ENCODE measurements at places on chromosomes 2 and 18.

GRCh38 chr18:23498877-23499276 is 4.4 kb upstream of the RMC1 start:
- peak; percentile 80 for DNase-seq

- no peak for DNase-seq
Observed at GRCh38 chr18:34867520-34867919, 157.4 kb downstream of the DTNA start.

DNA sequence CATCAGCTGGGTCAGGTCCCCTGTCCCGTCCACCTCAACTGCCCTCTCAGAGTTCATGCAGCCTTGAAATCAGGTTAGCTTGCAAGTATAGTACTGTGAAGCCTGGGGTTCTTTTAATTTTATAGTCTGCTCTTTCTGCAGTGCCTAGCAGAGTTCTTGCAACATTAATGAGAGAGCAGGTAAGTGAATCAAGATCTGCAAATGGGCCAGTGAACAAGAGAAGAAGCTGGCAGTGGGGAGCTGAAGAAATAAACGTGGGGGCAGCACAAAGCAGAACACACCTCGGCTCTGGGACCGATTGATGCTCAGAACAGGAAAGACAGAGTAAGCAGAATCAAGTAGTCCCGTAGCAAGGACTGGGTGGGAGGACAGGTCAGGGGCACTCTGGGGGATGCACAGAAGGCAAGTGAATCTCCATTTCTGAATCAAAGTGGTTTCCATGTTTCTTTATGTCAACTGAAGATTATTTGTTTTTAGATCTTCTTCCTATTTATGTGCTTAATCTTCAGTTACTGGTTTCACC is 675.5 kb downstream of the RNF144A start:
- no peak for DNase-seq

DNA sequence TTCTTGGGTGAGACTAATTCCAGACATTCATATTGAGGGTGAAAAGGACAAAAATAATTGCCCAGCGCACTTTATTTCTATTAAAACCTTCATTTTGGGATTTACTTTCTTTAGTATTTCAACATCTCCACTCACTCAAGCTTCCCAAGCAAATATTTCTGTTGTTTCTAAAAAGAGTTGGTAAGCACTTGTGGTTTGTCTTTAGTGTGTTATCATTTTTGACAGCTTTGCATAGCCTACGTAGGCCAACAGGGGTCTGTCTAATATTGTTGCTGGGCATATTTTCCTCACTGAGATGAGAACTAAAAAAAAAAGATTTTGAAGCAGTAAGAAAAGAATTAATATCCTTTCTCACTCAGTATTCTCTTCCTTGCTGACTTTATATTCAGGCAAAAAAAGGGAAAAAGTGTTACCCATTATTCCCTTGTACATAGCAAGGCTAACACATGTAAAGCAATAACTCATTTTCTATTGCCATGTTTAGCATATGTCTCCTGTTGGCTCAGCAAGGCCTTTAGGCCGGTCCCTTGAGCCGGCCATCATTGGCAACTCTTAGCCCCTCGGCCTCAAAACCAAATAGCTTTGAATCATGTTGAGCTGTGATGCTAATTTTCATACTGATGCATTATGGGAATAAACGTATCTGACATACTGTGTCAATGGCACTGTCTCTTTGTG is 494.2 kb downstream of the ARHGAP15 start:
- DNase-seq = no peak

- no peak for DNase-seq
Observed at GRCh38 chr2:98489486-98489885, 44.8 kb downstream of the INPP4A start.

DNA sequence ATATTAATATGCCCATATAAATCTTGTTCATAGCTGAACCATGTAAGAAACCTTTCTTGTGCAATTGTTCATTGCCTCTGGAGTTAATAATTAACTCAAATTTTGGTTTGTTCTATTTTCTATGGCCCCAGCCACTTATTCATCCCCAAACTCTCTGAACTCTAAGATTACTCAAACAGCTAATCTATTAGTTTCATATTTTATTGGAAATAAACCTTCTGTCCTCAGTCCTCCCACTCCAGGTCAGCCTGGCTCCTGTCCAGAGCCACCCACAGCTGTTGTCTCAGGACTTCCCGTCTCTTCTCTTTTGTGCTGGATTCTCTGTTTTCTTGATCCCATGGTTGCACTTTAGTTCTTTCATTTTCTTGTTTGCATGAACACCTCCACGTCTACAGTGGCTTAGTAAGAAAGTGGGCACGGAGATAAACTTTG is 4.4 kb upstream of the RNF103 start:
- DNase-seq = no peak

DNA sequence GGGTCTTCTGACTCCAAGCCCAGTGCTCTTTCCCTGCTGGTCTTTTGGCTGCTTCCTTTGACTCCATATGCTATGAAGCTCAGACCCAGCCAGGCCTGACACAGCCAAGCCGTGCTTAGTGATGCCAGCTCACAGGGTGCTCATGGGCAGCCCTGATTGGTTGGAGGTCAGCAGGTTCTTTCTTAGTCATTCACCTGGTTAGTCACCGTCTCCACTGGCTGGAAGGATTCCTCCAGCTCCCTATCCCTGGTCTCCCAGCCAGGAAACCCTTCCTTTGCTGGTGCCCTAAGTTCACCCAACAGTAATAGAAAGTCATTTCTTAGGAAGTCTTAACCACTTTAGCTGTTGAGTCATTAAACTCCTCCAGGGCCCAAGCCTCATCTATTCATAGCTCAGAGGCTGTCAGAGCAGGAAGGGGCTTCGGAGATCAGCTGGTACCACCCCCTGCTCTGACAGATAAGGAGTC is 3.9 kb downstream of the KCNK3 start:
- no peak for DNase-seq

DNA sequence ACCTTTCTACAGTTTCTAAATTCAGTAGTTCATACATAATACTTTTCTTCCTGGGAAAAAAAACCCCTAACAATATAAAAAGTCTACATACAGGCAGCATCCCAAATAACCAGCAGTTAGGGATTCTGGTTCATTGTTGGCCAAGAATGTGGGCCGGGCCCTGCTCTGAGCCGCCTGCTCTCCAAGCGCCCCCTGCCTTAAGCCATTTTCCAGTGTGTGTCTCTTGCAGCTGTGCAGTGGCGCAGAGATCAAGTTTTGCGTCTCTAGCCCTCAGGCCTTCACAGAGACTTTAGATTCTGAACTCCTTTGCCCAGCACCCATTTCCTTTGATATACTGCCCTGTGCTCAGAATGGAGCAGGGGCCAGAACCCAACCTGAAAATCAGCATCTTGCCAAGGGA is 32.9 kb downstream of the RMC1 start:
- DNase-seq = no peak

- no peak for DNase-seq
Observed at GRCh38 chr18:47870605-47871004, 59.9 kb downstream of the SMAD2 start.

DNA sequence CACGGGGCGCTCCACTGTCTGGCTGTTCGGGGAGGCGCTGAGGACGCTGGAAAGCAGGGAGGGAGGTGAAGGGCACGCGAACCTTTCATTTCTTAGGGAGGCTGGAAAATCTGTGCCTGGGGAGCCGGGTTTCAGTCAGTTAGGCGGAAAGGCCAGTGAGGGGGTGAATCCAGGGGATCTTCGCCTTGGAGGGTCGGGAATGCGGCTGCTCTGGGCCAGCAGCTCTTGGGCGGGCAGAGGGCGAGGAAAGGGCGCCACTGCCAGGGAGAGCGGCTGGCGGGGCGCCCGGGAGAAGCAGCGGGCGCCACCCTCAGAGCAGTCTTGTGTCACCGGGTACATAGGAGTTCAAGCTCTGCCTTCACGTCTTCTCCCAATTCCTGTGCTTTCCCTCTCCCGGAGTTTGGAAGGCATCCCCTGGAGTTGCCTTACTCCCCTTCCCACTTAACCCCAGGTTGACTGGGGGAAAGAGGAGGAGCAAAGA is 1.4 kb downstream of the CCDC85A start:
- DNase-seq = no peak

DNA sequence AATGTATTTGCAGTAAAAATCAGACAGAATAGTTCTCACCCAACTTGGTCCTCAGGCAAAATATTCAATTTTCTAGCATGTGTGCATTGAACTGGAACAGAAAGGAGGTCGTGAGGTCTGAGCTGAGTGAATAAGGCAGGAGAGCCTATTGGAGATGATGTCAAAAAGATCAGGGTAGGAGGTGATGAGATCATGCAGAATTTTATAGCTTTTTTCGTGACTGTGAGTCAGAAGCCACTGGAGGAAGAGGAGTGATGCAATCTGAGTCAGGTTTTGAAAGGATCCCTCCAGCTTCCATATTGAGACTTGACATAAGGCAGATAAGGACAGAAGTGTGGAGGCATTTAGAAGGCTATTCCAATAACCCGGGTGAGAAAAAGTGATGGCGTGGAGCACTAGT is 299.5 kb upstream of the SOX11 start:
- no peak for DNase-seq

DNA sequence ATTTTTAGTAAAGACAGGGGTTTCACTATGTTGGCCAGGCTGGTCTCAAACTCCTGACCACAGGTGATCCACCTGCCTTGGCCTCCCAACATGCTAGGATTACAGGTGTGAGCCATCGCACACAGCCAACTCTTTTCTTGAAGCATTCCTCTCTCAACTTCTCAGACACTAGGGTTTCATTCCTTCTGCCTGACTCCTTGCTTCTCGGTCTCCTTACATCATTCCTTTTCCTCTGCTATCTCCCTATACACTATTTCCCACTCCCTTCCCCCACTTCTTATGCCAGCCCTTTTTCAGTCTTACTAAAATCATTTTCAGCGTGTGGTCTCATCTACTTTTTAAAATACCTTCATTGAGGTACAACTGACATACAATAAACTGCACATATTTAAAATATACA is 6.1 kb downstream of the SOS1 start:
- no peak for DNase-seq

- DNase-seq = no peak
Observed at GRCh38 chr18:76967721-76968472, 145.5 kb downstream of the ZNF236 start.

DNA sequence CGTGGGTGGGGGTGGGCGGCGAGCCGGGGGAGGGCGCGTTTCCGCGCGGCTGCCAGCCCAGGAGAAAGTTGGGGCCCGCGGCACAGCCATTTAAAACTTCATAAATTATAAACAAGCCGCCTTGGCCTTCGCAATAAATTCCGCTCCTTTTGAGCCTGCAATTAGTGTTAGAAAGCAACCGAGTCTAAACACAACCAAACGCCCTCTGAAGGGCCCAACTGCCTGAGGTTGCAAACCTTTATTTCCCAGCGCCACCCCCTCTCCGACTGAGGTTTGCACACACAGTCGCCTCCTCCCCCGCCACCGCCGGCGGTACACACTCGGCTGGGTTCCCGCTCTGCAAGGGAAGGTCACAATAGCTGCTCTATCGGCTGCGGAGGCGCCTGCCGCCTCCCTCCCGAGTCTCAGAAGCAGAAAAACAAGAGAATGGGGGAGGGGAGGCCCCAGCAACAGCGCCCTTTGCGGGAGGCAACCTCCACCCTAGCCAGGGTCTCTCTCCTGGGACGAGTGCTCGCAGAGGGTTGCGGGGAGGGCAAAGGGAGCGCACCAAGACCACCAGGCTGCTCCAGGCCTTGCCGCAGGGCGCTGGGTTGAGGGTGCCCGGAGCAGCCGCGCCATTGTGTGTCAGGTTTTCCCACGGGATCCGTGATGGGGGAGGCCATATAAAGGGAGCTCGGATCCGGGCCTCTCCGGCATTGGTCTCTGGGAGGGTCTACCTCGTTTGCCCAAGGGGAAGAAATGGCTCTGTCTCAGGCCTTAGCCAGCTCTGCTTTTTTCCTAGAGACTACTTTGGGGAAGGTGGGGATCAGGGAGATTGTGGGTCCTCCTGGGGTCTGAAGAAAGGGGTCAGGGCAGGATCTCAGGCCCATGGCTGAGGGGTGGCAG is 13.4 kb upstream of the HOXD1 start:
- DNase-seq = no peak

Data from CD4-positive, alpha-beta T cell treated with Interleukin-6 for 4 hours (primary cell).